ENCODE measurements at places on chromosomes 7 and 10.

DNA sequence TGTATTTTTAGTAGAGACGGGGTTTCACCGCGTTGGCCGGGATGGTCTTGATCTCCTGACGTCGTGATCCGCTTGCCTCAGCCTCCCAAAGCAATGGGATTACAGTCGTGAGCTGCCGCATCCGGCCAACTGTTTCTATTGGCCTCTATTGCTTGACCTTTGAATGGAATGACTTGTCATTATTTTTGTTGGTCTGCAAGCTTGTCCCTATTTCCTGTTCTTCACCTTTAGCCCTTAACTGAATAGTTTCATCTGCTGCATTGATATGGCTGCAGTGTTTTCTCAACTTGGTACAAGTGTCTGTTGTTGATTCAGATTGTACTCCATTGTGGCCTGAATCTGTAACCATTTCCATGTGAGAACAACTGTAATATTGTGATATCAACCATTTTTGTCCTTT, 105.5 kb downstream of the POLL start:
- DNase-seq: no peak

DNA sequence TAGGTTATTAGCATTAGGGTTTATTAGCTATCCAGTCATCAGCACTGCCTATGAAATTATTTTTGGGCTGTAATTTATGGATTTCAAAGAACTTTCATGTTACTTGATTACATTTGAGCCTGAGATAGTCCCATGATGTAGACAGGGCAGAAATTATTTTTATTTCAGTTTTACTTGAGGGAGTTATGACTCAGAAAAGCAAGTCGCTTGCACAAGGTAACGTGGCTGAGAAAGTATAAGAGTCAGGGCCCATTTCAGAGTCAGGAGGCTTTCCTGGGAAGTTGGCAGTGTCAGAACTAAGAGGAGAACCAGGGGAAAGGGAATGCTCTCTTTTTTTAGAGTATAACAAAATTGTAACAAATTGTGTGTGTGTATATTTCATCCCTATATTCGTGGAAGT, 16.5 kb downstream of the GATA3 start:
- no peak for DNase-seq

DNA sequence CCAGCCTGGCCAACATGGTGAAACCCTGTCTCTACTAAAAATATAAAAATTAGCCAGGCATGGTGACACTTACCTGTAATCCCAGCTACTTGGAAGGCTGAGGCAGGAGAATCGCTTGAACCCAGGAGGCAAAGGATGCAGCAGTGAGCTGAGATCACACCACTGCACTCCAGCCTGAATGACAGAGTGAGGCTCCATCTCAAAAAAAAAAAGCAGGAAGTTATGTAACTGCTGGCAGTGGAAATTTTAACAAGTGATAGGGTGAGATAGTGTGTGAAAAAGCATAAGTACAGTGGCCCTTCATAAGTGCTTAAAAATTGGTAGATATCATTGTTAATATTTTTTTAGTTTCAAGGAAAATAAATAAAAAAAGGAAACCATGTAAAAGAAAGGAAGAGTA, 12.3 kb downstream of the AKR1C3 start:
- DNase-seq: no peak

DNA sequence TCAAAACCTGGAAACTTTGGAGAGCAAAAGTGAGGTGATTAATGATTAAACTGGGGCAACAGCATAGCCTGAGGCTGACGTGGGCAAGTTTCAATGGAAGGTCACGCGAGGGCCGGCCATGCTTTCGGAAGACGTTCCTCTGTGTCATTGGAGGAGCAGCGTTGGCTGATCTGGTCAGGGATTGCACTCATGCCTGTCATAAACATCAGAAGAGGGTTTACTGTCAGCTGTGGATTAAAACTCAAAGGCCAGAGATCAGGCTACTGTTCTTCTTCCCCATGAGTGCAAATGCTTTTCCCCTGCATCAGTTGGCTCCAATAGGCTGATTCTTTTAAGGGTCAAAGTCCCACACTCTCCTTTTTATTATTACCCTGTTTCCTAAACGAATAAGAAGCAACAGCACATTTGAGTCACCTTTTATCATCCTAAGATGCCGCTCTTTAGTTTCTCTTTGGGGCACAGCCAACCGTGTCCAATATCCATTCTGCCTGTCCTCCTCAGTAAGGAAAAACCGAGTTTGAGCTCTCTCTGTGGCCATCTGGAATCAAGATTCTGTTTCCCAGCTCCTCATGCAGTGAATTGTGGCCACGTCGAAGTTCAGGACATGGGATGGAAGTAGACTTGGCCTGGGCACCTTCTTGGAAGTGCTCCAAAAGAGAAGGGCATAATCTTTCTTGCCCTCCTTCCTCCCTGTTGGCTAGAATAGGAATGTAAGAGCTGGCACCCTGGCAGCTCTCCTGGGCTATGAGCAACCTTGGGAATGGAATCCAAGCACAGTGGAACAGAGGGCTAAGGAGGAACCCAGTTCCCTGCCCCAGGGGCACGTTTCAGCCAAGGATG, 62.5 kb upstream of the INSIG1 start:
- no peak for DNase-seq

DNA sequence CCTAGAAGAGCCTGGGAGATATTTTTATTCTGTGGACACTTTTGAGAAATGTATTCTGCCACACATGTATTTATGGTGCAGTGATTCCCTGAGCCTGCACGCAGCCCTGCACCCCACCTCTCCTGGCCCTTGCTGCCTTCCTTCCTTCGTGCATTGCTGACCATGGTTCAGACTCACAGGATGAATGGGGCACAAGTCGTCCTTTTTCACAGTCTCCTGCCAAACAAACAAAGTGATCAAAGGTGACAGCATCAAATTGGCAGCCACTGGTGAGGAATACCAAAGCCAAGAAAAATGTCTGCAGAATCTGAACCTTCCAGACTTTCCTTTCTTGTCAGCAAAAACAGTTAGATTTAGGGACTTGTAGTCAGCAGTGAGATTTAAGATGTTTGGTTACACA, 215.0 kb downstream of the ACTR3B start:
- DNase-seq: no peak

- DNase-seq: no peak
These were observed 41.9 kb downstream of the SPAM1 start for GRCh38 chr7:123966936-123967335.

Measured in activated CD8-positive, alpha-beta memory T cell treated with anti-CD3 and anti-CD28 coated beads, Interleukin-2, amount 50 U/mL, for 4 hours (primary cell).